NCI-H526 treated with DMSO at 0.1 percent for 48 hours (cell line): ENCODE measurements at places on chromosomes 3 and 15.

DNA sequence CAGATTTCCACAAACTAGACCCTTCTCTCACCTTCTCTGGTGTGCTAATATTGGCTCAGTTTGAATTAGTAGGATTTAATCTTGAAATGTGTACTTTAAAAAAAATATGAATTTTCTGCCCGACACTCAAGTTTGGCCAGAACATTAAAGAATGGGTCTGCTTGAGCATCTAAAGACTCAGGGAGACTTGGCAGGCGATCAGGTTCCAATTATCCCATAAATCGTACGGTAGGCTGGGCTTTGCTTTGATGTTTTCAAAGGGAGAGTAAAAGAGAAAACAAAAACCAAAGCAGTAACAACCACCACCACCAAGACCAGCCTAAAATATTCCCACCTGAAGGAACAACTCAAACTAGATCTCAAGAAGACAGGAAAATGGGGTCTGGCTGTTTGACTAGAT, 230.8 kb downstream of the EBLN2 start:
- DNase-seq: no peak

GRCh38 chr15:84715441-84716035, 401 bp downstream of the SEC11A start:
- DNase-seq: peak; percentile 24

- DNase-seq: no peak
These were observed 1.3 kb downstream of the ADAMTS9 start for GRCh38 chr3:64686446-64686908.

DNA sequence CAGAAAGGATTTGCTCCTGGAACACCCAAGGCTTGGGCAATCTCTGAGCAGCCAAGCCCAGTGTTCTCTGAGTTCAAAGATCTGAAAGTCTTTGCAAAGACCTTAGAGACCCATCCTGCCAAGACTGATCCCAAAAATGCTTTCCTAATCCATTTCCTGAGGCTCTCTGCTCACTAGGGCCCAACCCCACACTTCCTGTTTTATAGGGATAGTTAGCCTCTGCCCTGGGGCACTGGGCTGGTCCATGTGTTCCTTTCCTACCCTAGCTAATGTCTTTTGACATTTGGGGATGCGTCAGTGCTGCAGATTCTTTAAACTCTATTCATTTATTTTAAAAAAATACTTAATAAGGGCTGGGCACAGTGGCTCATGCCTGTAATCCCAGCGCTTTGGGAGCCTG, 372.7 kb downstream of the ROBO2 start:
- no peak for DNase-seq

GRCh38 chr3:173742491-173742890, 344.9 kb downstream of the NLGN1 start:
- no peak for DNase-seq

DNA sequence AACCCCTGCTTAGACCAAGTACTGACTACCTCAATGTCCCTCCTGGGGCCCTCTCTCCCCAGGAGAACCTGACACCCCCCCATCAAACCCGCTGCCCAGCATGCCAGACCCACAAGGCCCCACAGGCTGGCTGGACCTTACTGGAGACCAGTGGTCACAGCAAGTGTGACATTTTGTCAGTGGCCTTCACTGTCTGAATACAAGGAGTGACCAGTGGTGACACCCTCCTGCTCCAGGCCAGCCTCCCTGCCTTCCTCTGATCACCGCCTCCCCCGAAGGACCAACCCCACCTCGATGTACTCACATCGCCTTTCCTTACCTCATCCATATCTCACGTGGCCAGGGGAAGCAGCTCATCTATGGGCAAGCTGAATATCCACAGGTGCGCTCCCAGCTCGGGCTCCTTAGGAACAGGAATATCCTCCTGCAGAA, 62.1 kb upstream of the HERC1 start:
- DNase-seq: no peak

GRCh38 chr3:11238060-11238459, 34.1 kb upstream of the ATG7 start:
- no peak for DNase-seq

GRCh38 chr15:65792988-65793817, 1.1 kb upstream of the DENND4A start:
- no peak for DNase-seq

- DNase-seq: no peak
These were observed 31.7 kb downstream of the HMCES start for GRCh38 chr3:129310111-129311011.

DNA sequence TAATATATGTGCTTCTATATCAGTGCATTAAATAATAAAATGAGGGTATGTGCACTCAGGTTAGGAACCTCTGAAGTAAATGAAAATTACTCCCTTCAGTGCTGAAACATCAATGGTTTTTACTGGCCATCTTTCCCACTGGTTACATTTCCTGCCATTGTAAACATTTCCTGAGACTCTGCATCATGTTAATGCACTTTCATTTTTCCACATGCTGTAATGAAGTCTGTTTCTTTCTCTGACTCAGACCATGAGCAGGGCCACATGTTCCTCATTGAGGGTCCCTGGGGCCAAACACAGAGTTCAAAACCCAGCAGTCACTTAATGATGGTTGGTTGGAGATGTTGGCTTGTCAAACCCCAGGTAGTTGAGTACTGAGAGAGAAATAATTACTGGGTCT, 15.3 kb downstream of the FAM3D start:
- DNase-seq: no peak

DNA sequence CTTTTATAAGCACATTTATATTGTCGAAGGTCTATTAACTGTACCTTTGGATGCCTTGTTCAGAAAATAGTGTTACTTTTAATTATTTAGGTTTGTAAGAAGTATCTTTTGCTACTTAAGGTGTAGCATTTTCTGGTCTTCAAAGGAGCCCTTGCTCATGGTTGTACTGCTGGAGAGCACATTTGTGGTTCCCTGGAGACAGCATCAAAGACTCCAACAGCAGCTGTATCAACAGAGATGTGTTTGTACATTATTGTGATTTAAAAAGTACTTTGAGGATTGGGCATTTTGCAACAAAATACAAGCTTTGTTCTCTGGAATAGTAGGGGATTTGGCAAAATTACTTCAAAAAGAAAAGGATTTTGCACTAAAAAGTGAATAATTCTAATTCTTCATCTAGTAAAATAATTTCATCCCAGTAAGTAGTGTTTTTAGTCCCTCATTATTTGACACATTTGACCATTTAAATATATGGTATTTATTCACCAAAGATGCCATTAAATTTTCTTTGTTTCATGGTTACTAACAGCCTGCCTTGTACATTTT, 16.5 kb downstream of the TBC1D23 start:
- DNase-seq: no peak

DNA sequence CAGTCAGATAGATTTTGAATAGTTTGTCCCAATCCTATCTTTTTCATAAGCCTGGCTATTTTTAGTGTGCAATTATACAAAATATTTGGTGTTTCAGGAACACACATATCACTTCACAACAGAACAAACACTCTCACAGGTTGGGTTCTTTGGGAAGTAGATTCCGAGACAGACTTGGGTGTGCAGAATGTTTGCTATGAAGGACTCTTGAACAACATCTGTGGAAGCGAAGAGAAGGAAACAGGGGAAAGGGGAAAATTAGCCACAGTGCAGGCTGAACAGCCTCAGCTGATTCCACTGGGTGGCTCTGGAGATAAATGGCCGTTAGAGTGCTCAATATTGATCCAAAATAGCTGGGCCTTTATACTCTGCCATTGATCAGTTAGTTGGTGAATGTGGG, 61.8 kb downstream of the GUCA1C start:
- no peak for DNase-seq

GRCh38 chr15:63156086-63156710, 1.1 kb downstream of the RPS27L start:
- no peak for DNase-seq

GRCh38 chr15:78063970-78064385, 13.5 kb downstream of the TBC1D2B start:
- no peak for DNase-seq
